ENCODE measurements at places on chromosomes 5 and 9.

GRCh38 chr5:17316970-17317459, 99.6 kb downstream of the BASP1 start:
- DNase-seq: no peak

- DNase-seq: peak; percentile 78
These were observed 6.5 kb upstream of the RICTOR start for GRCh38 chr5:39080597-39081204.

- DNase-seq: no peak
These were observed 48.2 kb downstream of the FRMD3 start for GRCh38 chr9:83489961-83490360.

DNA sequence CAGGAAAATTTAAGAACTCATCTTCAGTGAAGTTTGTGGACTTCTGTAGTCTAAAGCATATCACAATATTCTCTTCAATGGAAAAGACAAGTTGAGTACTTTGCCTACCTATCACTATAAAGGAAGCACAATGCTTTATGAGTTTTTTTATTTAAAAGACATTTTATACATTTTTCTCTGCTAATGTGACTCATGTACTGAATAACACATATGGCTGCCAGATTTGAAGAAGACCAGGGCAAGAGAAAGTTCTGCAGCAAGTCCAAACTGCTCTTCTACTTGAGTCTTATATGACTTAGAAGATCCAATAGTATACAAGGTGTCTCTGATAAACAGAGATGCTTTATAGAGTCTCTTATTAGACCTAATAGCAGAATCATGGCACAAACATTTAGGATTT, 978.4 kb downstream of the TLE4 start:
- no peak for DNase-seq

GRCh38 chr5:5078009-5078897, 61.9 kb upstream of the ADAMTS16 start:
- DNase-seq: no peak

DNA sequence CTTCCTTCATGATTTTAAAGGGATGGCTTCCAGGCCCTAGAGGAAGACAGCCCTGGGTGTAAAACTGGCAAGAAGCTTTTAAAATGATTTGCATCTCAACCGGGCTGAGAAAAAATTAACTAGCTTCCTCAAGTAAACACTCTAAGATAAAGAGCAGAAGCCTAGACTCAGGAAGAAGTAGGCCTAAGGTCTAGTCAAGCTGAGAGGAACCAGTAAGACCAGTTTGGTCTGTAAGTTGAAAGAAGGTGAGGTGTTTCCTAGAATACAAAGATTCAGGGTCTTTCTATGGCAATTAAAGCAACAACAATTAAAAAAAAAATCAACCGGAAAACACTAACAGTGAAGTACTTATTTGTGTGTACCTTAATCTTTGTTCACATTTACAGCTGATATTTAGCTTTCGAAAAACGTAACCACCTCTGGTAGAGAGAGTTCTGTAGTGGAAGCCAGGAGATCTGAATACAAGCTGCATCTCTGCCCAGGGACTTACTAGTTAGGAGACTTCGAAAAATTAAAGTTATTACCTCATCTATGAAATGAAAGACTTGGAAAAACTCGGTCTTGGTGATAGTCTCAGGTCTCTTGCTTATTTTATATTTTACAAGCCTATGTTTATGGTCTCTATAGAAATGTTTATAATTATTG, 75.7 kb downstream of the TUSC1 start:
- DNase-seq: no peak

GRCh38 chr5:175743676-175744210, 85.9 kb downstream of the HRH2 start:
- no peak for DNase-seq

- no peak for DNase-seq
These were observed 2.4 kb upstream of the STC2 start for GRCh38 chr5:173330338-173331206.

DNA sequence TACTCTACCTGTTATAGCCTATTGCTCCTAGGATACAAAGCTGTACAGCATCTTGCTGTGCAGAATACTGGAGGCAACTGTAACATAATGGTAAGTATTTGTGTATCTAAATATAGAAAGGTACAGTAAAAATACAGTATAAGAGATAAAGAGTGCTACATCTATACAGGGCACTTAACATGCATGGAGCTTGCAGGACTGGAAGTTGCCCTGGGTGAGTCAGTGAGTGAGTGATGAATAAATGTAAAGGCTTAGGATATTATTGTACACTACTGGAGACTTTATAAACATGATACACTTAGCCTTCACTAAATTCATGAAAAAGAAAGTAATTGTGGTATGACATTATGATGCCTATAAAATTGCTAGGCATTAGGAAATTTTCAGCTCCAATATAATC, 65.5 kb upstream of the OSMR start:
- no peak for DNase-seq

DNA sequence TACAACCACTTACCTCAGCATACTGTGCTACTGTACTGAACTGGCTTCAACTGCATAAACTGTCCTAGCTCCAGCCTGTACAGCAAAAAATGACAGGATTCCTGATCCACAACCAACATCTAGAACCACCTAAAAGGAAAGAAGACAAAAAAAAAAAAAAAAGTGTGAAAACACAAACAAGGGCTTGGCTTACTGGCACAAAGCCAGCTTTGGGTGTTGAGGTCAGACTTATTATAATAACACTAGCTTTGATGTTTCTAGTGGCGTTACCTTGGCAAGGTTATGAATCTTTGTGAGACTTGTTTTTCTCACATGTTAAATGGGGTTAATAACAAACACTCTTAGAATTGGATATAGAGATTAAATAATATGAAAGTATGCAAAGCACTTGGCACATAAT, 148.5 kb upstream of the PUM3 start:
- no peak for DNase-seq
